ENCODE measurements at places on chromosomes 7 and 10.

GRCh38 chr7:70855373-70855772, 276.6 kb upstream of the GALNT17 start:
- DNase-seq: no peak

GRCh38 chr10:51878695-51879094, 179.3 kb upstream of the CSTF2T start:
- DNase-seq: no peak

GRCh38 chr7:78020136-78020873, 221.7 kb downstream of the PHTF2 start:
- peak; percentile 41 for DNase-seq

GRCh38 chr10:13911821-13912520, 325.2 kb downstream of the PRPF18 start:
- no peak for DNase-seq

GRCh38 chr7:84177758-84178412, 16.7 kb downstream of the SEMA3A start:
- no peak for DNase-seq

DNA sequence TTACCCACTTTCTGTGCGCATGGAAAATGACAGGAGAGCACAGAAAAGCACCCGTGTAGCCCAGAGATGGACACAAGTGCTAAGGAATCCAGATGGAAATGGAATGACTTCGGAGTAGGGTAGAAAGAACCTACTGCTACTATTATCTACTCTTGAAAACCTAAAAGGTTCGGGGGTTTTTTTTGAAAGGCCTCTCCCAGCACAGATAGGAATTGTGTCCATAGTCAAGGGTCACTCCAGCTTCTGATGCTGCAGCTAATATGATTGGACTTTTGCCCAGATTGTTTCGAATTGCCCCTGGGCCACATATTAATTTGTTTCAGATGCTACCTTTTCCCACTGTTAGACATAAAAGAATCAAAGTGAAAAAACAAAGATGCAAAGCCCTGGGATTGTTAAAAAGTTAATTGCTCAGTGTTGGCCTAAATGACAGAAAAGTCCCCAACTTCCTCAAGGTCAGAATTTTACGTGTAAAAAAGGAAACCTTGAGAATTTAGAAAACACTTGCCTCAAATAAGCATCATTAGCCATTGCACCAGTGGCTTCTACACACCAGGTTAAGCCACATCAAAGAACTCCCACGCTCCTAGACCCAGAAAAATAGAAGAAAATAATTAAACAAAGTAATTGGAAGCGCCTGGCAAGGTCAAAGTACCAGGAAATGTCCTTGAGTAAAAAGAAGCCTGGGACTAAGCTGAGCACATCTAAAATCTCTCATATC, 40.8 kb upstream of the INSIG1 start:
- no peak for DNase-seq

DNA sequence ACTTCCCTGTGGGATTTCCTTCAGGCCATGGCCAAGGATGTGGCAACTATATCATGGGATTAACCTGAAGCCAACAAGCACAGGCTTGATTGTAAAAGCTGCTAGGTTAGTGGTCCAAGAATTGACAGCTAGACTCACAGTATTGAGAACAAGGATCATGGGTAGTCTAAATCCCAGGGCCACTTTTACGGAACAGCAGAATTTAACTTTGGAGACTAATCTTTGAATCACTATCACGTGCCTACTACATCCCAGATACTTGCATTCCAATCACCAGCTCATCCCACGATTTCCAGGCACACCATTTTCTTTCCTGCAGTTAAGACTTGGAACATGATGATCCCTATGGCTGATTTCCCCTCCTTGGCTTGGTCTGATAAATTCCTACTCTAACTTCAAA, 65.6 kb upstream of the ADO start:
- DNase-seq: no peak
